ENCODE measurements at places on chromosomes 7 and 10.

GRCh38 chr10:5692461-5693358, 8.1 kb downstream of the TASOR2 start:
- peak; percentile 68 for DNase-seq

DNA sequence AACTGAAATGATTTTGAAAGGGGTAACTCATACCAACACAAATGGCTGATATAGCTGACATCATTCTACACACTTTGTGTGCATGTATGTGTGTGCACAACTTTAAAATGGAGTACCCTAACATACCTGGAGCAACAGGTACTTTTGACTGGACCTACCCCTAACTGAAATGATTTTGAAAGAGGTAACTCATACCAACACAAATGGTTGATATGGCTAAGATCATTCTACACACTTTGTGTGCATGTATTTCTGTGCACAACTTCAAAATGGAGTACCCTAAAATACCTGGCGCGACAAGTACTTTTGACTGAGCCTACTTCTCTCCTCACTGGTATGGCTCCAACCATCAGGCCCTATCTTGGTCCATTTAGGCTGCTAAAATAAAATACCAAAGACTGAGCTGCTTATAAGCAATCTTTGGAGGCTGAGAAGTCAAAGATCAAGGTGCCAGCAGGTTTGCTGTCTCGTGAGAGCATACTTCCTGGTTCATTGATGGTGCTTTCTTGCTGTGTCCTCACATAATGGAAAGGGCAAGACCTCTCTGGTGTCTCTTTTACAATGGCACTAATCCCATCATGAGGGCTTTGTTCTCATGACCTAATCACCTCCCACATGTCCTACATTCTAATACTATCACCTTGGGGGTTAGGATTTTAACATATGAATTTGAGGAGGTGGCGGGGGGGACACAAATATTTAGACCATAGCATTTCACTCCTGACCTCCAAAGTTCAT, 173.3 kb downstream of the CFTR start:
- DNase-seq = no peak

DNA sequence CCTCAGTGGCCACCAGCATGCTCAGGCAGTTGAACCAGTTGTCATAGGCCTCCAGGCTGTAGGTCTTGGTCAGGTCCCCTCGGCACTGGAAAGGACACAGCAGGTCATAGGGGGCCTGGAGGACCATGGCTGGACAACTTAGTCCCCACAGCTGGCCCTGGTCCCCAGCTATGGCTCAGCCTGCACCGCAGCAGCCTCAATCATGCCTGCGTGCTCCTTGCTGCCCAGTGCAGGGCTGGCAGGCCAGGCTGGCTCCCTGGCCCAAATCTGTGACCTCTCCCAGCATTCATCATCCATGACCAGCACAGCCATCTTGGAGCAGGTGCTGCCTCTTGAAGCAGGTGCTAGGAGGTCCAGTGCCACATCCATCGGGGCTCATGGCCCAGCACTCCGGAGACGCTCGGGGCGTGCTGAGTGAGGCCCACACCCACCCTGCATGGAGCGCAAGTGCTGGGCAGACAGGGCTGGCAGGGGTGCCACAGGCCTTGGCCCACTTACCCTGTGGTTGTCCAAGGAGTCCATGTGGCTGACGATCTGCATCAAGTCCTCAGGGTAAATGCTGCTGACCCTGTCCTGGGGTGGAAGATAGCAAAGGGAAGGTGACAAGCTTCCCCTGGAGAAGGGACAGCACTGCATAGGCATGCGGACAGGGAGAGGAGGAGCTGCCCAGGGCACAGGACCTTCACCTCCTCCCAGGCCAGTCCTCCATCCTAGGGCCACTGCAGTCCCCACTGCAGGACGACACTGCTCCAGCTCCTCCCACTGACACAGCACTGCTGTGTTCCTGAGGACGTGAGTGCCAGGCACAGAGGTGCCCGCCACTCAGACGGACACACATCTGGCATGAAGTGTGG, 61.7 kb downstream of the CSGALNACT2 start:
- no peak for DNase-seq

DNA sequence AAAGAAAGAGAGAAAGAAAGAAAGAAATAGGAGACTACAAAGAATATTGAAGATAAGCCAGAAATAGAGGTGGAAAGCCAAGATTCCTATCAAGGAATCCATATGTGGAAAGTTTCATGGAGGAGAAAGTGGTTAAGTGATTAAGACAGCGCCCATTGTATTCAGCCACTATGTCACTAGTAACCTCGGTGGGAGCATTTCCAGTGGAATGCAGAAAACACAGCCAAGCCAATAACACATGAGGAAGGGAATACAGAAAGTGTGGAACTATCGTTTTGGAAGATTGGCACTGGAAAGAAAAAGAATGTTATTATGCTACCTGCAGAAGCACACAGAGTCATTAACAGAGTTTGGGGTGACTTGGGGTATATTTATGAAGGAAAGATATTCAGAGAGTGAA, 2.7 kb downstream of the MGAM2 start:
- no peak for DNase-seq

DNA sequence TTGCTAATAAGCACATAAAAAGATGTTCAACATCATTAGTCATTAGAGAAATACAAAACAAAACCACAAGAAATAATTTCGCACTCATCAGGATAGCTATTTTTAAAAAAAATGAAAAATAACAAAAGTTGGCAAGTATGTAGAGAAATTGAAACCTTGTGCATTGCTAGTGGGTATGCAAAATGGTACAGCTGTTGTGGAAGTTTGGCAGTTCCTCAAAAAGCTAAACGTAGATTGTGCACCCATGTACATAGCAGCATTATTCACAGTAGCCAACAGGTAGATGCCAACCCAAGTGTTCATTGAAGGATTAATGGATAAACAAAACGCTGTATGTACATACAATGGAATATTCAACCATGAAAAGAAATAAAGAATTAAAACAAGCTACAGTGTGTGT, 35.3 kb upstream of the STARD3NL start:
- DNase-seq = no peak

GRCh38 chr10:131710142-131710861, 190.5 kb upstream of the PPP2R2D start:
- DNase-seq = no peak

- no peak for DNase-seq
These were observed 219.7 kb downstream of the MTERF1 start for GRCh38 chr7:91660734-91661356.

- DNase-seq = no peak
These were observed 541.4 kb downstream of the SUGCT start for GRCh38 chr7:40676221-40676620.

GRCh38 chr10:62895063-62895462, 78.9 kb upstream of the EGR2 start:
- no peak for DNase-seq

GRCh38 chr7:17123020-17123419, 175.4 kb upstream of the AHR start:
- no peak for DNase-seq

GRCh38 chr7:36119005-36119706, 33.9 kb upstream of the EEPD1 start:
- DNase-seq = no peak

DNA sequence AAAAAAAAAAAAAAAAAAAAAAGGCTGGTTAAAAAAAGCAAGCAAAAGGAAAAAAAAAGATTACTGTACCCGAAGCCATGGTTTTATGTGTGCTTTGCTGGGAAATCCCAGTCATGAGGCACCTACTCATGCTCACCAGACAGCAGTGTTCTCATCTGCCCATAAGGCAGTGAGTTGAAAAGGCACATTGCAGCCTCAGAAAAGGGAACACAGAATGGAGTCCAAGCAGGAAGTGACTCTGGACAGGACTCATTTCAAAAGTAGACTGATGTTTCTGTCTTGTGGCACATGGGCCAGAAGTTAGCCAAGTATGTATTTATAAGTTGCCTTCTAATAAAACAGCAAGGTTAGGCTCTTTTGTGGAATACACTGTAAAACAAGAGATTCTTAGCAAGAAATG, 40.2 kb downstream of the PDSS1 start:
- no peak for DNase-seq

- DNase-seq = peak; percentile 23
These were observed 1.2 kb upstream of the TMEM178B start for GRCh38 chr7:141072548-141073172.

DNA sequence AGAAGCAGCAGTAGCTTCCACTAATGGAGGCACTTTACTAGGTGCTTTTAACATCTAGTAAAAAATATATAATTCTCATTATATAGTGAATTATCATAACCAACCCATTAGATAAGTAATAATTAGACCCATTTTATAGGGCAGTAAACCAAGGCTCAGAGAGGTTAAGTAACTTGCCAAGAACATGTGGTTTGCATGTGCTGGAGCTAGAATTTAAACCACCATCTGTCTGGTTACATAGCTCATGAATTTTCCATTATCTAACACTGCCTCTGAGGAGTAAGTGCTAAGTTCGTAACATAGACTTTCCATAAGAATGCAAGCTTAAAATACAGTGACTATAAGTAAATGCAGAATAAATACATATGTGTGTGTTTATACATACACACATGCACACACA, 41.9 kb downstream of the CREB3L2 start:
- DNase-seq = no peak

- DNase-seq = no peak
These were observed 172.5 kb downstream of the VTI1A start for GRCh38 chr10:112619556-112619955.

All from activated T-cell treated with anti-CD3 and anti-CD28 coated beads for 48 hours (primary cell).